ENCODE measurements at places on chromosomes 5 and 9.

DNA sequence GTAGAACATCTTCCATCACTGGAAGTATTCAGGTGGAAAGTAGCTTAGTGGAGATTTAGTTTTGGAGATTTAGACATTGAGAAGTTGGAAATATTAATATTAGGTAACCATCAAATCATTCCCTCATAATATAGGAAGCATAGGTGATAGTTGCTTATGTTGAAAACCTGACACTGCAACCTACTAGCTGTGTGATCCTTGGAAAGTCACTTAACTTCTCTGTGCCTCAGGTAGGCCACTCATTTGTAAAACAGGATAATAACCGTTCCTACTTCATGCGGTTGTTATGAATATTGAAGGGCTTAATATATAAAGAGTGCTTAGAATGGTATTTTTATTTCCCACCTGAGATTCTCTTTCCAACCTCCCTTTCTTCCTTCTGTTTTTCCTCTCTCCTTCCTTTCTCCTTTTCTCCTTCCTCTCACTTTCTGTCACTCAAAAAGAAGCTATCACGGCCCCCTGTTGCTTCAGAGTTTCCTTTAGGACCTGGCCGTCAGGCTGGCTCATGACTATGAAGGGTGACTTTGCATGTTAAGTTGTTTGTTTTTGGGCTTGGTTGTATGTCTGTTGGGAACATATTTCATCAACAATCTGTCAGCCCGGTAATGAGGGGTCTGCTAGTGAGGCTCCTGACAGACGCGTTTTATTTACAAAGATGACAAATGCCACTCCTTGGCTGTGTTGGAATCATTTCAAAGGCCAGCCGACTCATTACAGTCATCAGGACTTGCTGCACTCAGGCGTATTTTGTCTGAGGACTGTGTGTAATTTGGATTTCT, 31.0 kb downstream of the DOCK2 start:
- no peak for DNase-seq

- no peak for DNase-seq
Measured at GRCh38 chr5:178210686-178211085, 6.4 kb downstream of the HNRNPAB start.

DNA sequence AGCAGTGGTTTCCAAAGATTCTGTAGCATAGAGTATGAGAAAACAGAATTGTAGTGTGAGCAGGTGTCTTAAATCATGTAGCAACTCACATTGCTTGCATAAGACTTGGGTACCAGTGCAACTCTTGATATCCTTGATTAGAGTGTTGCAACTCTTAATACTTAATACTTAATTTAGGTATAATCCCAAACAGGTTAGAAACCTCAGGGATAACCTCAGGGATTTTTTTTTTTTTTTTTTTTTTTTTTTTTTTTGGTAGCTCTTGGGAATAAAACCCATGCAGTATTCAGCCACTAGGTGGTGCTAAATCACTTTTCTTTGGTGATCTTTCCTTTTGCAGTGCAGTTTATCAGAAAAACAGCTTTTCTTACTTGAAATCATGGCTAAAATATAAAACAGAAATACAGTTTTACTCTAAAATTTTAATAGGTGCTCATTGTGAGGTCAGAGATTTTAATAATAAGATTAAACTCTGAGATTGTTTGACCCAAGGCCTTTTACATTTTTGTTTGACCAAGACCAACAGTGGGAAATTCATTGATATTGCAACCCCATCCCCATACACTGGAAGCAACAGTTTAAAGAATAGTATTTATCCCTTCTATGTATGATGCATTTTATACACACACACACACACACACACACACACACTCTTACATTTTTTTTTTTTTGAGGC, 55.3 kb downstream of the ERAP1 start:
- DNase-seq = no peak

GRCh38 chr5:40046792-40047191, 622.0 kb upstream of the DAB2 start:
- DNase-seq = no peak

DNA sequence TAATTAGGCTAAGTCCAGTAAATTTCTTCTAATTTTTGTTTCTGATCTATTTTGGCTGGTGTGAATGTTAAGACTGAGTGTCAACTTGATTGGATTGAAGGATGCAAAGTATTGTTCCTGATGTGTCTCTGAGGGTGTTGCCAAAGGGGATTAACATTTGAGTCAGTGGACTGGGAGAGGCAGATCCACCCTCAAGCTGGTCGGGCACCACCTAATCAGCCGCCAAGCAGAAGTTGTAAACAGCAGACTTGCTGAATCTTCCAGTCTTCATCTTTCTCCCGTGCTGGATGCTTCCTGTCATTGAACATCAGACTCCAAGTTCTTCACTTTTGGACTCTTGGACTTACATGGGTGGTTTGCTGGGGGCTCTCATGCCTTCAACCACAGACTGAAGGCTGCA, 21.4 kb upstream of the MLLT3 start:
- DNase-seq = no peak

- DNase-seq = no peak
Measured at GRCh38 chr5:179699616-179700237, 960 bp downstream of the CANX start.

GRCh38 chr5:31990701-31991110, 183.4 kb downstream of the GOLPH3 start:
- no peak for DNase-seq

GRCh38 chr5:157718519-157718918, 12.7 kb upstream of the THG1L start:
- no peak for DNase-seq

DNA sequence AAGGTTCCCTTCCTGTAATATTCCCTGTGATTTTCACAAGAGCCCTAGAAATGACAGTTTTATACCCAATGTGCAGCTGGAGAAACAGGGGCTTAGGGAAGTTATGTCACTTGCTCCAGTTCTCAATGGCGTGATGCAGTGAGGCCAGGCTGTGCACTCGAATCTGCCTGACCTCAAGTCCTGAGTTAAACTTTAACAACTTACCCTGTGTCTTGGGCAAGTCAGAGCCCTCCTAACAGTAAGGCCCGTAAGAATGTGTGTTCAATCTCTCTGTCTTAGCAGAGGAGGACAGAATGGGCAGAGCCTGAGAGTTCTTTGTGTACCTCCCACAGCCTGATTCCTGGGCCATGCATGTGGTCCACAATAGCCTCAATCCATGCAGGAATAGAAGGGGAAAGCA, 181.1 kb downstream of the TRIM32 start:
- no peak for DNase-seq

Measured in stimulated activated CD4-positive, alpha-beta T cell treated with anti-CD3 and anti-CD28 coated beads, Interleukin-15, amount 100 ng/mL, for 1 hour (primary cell).